ENCODE measurements at places on chromosomes 3 and 15.

- DNase-seq: no peak
Measured at GRCh38 chr15:32817577-32817976, 99.8 kb downstream of the GREM1 start.

DNA sequence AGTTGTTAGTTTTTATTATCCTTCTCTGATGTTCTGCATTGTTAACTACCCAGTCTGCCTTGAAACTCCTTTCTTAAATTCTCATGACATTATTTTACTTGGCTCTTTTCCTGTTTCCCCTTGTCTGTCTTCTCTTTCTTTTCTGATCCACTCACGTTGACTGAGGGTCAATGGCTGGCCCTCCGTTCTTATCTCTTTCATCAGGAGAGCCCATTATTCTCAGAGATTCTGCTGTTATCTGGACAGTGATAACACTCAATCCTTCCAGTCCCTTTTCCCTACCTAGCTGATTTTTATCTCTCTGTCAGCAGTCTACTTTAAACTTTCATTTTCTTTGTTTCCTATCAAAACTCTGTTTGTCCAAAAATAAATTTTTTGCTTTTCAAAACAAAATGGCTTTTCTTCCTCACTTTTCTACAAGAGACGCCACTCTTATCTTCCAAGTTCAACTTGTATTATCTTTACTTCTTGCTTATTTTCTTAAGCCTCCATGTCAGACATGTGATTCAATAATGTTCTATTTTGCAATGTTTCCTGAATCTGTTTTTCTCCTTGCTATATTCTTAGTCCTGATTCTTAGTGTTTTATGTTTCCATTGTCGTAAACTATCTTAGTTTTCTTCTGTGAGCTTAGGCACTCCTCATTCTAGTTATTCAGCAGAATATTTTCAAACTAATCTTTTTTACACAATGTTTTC is 120.2 kb downstream of the NEDD4 start:
- no peak for DNase-seq

- no peak for DNase-seq
Measured at GRCh38 chr3:138032567-138032966, 22.6 kb downstream of the CLDN18 start.

DNA sequence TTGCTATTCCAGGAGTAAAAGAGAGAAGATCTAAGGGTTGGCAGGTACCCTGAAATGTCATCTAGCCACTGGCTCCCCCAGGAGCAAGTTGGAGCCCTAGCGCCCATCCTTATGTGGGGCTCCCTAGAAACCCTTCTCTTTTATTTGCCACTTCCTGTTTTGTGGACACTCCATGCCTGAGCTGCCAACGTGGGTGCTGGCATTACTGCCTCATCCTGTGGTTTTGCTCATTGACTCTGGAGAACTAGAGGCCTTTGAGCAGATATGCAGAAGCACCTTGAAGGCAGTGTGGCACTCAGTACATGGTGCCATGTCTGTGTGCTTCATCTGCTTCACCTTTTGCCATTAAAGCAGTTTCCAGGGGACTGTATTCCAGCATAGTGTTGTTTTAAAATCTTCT is 8.1 kb downstream of the EDEM1 start:
- DNase-seq: no peak

DNA sequence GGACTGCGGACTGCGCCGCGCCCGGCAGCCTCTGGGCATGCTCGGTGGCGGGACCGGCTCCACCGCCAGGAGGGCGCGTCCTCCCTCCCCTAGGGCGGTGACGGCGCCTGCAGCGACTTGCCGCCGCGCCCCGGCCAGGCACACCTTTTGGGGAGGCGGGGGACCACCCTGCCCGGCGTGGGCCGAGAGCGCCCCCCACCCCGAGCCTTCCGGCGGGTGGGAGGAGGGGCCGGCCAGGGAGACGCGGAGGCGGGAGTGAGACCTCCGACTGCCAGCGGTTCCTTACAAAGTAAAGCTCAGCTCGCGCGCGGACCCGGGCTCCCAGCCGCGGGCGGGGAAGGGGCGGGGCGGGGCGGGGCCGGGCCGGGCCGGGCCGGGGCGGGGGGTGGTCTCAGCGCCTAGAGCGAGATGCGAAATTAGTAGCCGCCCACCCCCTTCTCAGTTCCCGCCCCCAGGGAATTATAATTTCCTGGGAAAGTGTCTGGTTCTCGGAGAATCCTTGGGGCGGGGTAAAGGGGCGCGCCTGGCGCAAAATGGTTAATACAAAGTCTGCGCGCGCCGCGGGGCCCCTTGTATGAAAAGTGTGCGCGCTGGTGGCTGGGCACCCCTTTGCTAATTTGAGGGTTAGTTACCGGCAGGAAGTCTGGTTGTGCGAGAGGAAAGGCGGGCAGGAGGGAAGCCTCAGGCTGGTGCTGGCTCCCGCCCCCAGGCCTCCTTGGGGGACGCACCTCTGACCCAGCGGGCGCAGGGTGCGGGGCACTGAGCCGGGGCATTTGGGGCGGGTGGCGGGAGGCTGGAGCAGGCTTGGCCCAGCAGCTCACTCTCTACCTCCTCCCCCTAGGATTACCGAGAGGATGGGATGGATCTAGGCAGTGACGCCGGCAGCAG is 224.8 kb upstream of the IL12A start:
- DNase-seq: peak; percentile 78

GRCh38 chr15:101020451-101020850 is 101.3 kb downstream of the LRRK1 start:
- DNase-seq: no peak

DNA sequence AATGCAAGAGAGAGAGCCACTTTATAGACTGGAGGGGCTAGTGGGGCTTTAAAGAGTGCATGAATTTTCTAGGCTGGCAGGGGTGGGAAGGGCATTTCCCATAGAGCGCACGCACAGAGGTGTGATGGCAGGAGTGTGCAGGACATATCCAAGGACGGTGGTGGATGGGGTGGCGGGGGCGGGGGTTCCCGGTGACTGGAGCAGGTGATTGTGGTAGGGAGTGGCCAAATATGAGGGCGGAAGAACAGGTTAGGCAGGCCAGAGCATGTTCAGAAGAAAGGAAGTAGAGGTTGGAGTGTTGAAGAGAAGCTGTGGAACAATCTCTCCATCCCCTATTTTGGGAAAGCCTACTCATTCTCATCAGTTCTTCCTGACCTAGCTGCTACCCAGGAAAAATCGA is 18.1 kb downstream of the FAM81A start:
- no peak for DNase-seq

DNA sequence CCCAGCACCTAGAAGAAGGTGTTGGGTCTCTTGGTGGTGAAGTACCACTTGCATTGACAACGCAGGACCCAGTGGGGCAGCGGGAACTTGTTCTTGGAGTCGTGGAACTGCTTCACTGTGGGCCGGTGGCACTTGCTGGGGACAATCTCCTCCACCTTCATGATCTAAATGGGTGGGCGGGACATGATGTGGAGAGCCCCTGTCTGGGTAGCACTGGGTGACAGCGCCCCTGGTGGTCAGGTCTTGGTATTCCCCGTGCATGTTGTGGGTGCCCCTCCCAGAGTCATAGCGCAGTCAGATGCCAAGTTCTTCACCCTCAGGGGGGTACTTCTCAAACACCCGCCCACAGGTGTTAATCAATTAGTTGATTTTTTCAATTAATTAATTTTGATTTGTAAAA is 60.2 kb downstream of the AGBL1 start:
- DNase-seq: peak; percentile 9

GRCh38 chr3:138950006-138950644 is 3.1 kb downstream of the FOXL2NB start:
- no peak for DNase-seq

- no peak for DNase-seq
Measured at GRCh38 chr15:78194568-78194925, 39.8 kb downstream of the ACSBG1 start.

- no peak for DNase-seq
Measured at GRCh38 chr3:183350164-183350563, 78.3 kb downstream of the MCF2L2 start.

DNA sequence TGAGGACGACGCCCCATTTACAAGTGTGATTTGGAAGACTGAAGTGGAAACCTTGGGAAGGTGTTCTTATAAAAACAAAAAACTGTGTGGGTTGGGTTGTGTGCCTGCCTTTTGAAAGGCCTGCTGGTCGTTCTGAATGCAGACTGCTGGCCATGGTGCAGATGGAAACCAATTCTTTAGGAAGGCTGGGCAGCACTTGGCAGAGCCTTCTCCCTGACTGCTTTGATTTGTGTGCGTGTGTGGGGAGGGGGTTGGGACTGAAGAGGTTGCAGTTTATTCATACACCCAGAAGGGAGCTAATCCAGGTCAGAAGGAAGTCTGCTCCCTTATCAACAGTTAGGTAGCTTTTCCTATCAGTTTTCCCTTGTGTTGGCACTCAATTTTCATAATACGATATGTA is 288.7 kb downstream of the SOX2 start:
- DNase-seq: no peak

GRCh38 chr3:196639483-196640296 is at the start of gene NRROS:
NRROS (plus strand) TSS chr3:196639694; CDS start chr3:196654540, 14,846 bp downstream.
- peak; percentile 74 for DNase-seq

DNA sequence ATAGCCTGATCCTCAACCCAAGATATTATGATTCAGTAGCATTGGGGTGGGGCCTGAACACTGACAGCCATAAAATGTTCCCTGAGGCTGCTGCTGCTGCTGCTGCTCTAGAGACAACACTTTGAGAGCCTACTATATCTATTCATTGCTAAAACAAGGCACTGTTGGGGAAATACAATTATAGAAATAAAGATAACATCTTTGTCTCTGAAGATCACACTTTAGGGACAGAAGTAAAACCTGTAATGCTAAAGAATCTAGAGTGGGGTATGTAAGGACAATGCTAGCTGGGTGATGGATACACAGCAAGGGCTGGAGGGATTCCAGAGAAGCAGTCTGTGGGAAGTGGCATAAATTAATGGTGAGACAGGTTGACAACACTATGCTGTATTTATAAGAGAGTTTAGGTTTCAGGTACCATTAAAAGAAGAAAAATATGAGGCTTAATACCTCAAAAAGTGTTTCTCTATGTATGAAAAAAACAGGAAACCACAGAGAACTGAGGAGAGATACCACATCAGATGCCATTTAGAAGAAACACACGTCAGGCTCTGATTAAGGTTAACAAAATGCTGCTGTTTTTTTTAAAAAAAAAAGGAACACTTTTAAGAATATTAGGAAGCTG is 115.9 kb downstream of the CBLB start:
- no peak for DNase-seq

GRCh38 chr15:58584789-58585461 is 153.1 kb downstream of the LIPC start:
- no peak for DNase-seq

GRCh38 chr15:66798426-66799061 is 96.5 kb downstream of the SMAD6 start:
- no peak for DNase-seq

DNA sequence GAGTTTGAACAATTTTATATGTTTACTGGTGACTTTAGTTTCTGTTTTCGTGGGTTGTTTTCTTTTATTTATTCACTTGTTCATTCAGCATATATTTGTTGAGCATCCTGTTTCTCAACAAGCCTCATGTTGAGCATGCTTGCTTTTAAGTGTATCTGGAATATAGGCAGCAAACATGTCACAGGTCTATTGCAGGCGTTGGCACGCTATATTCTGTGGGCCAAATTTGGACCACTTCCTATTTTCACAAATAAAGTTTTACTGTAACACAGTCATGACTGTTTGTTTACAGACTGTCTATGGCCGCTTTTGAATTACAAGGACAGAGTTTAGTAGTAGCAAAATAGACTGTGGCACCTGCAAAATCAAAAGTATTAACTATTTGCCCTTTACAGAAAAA is 89.6 kb downstream of the THRB start:
- DNase-seq: no peak

DNA sequence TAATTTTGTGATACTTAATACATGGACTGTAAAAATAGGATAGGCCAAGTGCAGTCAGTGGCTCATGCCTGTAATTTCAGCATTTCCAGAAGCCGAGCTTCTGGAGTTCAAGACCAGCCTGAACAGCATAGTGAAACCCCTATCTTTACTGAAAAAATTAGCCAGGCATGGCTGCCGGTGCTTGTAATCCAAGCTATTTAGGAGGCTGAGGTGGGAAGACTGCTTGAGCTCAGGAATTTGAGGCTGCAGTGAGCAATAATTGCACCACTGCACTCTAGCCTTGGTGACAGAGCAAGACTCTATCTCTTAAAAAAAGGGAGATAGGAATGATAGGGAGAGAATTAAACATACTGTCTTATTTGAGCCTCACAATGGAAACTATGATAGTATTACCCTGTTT is 51.0 kb downstream of the GMPS start:
- DNase-seq: no peak

DNA sequence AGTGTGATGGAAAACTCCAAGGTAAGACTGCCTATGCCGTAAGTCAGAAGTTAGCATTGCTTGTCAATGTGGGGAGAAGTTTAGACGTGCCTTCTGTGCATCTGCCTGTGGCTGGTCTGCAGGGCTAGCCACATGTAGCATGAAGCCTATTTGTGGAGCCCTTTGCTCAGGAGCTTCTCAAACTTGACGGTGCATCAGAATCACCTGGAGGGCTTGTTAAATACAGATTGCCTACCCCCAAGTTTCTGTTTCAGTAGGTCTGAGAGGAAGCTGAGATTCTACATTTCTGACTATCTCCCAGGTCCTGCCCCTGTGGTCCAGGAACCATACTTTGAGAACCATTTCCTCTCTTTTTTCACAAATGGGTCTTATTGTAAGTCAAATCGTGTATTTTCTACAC is 292.1 kb upstream of the TPM1 start:
- DNase-seq: no peak

DNA sequence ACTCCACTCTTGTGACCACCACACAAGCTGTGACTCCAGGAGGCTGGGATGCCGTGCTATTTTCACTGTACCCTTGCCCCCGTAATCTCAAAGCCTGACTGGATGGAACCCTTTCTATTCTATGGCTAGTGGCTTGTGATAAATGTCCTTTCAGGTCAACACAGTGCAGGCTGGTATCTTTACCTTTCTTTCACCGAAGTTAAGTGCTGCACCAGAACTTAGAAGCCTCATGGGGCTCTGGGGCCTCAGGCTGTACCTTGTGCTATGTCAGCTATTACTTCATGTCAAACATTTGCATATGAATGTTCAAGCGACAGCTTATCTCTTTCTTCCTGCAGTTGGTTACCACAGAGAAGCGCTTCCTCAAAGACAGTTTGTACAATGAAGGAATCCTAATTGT is 66.8 kb downstream of the RPL39L start:
- no peak for DNase-seq

- no peak for DNase-seq
Measured at GRCh38 chr15:66617137-66618090, 51.6 kb upstream of the LCTL start.

DNA sequence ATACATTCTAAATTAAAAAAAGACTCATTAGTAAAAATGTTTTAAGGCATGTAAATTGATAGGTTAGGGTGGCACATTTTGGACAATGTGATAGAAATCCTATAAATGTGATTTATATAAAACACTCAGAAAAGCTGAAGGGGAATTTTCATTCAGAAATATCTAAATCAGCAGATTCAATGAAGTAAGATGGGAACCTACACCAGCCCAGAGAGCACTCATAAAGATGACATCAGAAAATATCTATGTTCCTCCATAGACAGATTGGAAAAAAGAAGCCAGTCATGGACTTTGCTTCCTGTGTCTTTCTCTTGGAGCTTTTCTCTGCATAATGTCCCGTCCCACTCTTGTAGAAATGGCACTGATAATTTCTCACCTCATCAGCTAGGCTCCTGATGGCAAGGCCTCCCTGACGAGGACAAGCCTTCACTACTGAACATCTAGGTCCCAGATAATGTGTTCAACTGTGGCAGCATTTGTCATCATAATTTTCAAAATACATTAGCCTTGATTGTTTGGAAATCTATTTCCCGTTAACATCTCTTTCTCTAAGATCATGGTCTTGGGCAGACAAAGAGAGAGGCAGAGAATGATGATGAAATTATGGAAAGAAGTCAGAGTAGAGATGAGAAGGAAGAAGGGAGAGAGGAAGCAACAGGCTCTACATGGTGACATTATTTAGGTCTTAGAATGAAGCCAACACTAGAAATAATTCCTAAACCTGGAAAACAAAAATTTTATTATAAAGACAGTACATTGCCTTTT is 354.4 kb downstream of the NTRK3 start:
- DNase-seq: no peak
